ENCODE measurements at places on chromosomes 4 and X.

DNA sequence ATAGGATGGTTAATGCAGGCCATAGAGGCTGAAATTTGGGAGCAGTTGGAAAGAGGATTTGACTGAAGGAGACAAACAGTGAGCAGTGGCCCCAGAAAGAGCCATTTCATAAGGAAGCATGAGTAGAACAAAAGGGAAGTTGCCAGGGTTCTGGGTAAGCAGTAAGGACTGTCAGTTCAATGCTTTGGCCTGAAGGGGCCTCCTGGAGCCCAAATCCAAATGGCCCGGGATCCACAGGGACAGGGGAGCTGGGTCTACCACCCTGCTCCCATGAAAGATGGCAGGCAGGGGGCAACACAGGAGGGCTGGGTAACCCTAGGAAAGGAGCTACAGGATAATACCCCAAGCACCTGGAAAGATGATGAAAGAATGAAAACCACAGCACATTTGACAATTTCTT, 4.1 kb upstream of the INTS6L start:
- DNase-seq: no peak

GRCh38 chr4:146105464-146105863, 70.1 kb upstream of the LSM6 start:
- DNase-seq: no peak

GRCh38 chr4:74858921-74859562, 64.7 kb upstream of the BTC start:
- DNase-seq: no peak

- no peak for DNase-seq
Observed at GRCh38 chrX:2652106-2652505, 39.0 kb upstream of the CD99 start.

GRCh38 chrX:1205681-1206611, 6.5 kb downstream of the CRLF2 start:
- DNase-seq: no peak

DNA sequence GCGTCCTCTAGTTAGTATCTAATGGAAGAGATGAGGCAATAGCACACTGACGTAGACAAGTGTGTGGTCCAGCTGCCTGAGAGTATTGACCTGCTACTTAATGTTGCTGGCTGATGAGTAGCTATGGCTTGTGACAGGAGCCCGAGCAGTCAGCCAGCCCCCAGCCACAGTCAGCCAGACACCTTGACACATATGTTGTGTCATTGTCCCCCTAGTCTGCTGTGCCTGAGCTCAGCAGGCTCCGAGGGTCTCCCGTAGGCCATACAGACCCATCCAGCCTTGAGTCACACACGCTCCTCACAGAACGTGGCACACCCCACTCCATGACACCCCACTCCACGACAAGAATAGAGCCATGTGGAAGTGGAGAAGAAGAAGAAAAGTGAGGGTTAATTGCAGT, 362.1 kb downstream of the UNC5C start:
- DNase-seq: no peak

- DNase-seq: no peak
Observed at GRCh38 chr4:158169931-158170690, 2.7 kb downstream of the GASK1B start.

GRCh38 chr4:36640876-36641275, 359.5 kb downstream of the DTHD1 start:
- no peak for DNase-seq

DNA sequence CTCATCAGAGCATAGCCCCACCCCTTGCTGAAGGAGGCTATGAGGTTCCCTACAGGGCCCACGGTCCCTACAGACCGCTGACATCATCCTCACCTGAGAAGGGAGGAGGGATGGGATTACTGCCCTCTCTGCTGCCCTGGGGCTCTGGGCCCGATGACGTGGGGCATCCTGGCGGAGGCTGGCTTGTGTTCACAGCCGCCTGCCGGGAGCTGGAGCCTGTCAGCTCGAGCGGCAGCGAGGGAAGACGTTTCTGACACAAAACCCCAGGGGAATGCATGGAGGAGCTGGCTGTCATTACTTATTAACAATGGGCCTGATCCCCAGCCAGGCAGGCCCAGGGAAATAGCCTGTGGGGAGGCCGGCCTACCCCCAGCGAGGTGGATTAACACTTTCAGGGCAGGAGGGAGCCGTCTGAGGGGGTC, 106.6 kb upstream of the ATP6AP2 start:
- no peak for DNase-seq

DNA sequence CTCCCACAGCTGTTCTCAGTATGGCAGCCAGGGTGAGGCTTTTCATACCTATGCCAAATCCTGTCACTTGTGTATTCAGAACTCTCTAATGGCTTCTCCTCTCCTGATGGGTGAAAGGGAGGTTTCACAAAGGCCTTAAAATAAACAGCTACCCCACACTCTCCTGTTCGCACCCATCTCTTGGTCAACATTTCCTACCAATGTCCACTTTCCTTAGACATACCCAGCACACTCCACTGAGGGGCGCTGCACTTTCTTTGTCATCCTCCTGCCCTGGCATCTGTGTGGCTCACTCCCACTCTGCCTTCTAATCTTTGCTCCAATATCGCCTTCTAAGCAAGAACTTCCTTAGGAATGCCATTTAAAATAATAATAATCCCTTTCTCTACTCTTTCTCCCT, 313.3 kb downstream of the PPP3CA start:
- DNase-seq: no peak

GRCh38 chrX:110755061-110755460, 40.6 kb downstream of the CHRDL1 start:
- DNase-seq: no peak

GRCh38 chrX:129235903-129236302, 287.4 kb downstream of the SMARCA1 start:
- DNase-seq: no peak

- DNase-seq: no peak
Observed at GRCh38 chr4:1084394-1084793, 29.0 kb downstream of the RNF212 start.

DNA sequence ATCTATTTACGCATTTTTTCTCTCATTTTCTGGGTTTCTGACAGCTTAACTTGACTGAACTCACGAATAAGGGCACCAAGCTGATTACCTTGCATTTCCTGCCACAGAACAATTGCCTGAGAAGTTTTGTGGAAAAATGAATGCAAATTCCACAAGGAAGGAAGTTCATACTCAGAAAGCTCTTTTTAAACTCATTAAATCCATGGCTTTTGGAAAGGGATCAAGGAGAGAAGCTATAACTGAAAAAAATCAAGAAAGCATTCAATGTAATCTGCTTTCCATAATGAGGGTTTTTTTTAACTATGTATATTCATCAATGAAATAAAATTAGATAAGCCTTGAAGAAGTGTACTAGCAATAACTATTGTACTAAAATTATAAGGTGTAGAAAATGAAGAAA, 252.5 kb downstream of the GPM6A start:
- no peak for DNase-seq

DNA sequence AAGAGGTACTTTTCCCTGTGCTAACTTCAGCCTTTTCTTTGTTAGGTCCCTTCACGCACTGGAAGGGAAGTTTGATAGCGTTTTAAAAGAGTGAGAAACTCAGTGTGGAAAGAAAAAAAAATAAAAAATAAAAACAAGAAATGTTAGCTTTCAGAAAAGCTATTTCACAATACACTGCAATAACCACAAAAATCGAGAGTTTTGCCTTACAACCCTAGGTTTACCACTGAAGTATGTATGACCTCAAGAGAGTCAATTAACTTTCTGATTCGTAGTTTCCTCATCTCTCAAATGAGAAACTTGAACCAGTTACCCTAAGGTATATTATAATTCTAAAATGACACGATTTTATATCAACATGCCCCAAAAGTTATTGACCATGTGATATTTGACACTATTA, 93.9 kb upstream of the JADE1 start:
- DNase-seq: no peak

DNA sequence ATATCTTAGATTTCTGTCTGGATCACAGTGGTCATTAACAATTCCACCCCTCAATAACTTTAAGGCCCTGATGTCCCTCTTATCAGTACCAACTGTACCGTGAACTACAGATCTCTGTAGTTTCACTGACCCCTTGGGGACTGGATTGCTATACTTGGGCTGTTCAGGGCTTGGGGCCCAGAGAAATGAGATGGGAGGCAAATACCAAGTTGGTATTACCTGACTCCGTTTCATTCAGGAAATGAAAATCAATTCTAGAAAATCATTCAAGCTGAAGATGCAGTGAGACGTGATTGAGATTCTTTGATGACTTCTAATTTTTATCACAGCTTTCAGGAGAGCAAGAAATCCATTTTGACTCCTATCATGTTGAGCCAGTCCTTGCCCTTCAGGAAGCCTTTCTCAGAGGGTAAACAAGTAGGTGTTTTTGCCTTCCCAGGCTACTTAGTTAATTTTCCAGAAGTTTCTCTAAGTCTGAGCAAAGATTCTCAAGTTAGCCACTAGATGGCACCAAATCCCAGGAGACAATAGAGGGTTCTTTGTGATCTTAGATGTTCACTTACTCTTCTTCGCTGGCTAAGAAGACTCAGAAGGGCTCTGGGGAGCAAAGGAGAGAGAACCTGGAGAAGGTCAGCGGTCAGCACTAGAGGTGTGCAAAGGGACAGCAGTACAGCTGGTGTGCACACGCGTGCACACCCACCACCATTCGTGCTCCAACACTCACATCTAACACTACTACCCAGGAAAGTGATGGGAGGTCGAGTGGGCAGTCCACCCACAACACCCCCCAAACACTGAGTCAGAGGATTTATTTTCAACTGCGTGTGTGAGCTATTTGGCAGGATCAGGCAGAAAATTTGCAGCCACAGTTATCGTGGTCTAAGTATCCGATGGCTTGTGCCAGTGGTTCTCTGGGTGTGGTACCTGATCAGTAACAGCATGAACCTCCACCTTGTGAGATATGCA, 7.4 kb downstream of the HNRNPH2 start:
- peak; percentile 3 for DNase-seq

GRCh38 chr4:80538276-80538926, 202.9 kb downstream of the CFAP299 start:
- no peak for DNase-seq

DNA sequence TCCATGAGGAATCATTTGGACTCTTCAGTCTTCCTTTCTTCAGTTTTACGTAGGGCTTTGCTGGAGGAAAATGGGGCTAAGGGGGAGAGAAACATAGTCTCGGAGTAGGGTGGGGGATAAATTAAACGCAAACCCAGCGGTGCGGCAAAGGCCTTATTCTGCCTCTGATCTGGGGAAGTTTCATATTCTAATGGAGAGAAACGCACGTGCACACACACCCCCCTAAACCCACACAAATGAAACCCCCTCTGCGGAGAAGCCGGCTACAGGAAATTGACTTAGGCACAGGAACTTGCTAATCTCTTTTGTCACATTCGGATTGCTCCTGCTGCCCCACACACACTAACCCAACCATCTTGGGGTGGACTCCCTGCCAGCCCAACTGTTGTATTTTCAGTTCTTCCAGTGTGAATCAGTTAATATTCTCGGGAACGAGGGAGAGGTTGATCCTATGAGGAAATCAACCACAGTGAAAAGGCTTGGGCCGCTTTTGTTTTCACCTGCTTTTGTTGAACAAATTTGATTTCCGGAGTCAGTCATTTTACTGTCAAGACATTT, at the start of gene RHOH:
Gene RHOH, plus strand, starts transcription at position 308 of the 558 bp plus-strand sequence. CDS start 46,356 bp downstream, outside the sequence.
- DNase-seq: no peak

GRCh38 chr4:101334963-101335572, 12.3 kb downstream of the PPP3CA start:
- no peak for DNase-seq

- DNase-seq: no peak
Observed at GRCh38 chr4:135434936-135435335, 1233.3 kb upstream of the PABPC4L start.

- no peak for DNase-seq
Observed at GRCh38 chrX:97060020-97060419, 176.3 kb downstream of the RPA4 start.

DNA sequence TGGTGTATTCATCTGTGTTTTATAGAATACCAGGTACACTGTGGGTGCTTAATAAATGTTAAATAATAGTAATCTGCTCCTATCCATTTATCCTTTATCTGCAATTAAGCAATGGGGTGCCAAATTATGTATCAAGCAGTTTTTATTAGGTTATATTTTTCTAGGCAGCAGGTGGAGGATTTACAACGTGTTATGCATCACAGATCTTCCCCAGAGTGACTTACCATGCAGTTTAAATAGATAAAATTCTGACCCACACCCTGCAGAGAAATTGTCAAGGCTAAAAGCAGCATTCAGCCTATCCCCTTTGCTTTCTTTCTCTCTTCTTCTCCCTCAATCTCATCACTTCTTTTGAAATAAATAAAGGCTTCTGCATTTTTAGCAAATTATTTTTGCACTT, 306.4 kb downstream of the CXXC4 start:
- no peak for DNase-seq

DNA sequence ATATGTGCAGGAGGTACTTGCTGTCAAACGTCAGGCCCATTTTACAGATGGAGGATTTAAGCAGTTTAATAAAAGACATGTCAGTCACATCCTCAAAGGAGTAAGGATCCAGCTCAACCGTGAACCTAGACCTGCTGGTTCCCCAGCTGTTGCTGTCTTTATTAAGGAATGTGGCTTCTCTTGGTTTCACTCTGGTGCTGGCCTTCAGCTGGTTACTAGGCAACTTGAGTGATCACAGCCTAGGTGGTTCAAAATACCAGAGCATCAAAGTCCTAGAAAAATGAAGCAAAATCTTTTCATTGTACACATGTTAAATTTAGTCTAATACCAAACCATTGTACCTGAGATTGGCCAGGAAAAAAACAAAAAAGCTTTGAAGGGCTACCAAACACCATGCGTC, 32.7 kb upstream of the GLRA2 start:
- no peak for DNase-seq

- no peak for DNase-seq
Observed at GRCh38 chr4:125703443-125703842, 388.7 kb downstream of the FAT4 start.

- no peak for DNase-seq
Observed at GRCh38 chr4:47213971-47214370, 182.6 kb downstream of the GABRB1 start.

- no peak for DNase-seq
Observed at GRCh38 chr4:124019749-124020549, 623.4 kb downstream of the SPRY1 start.

DNA sequence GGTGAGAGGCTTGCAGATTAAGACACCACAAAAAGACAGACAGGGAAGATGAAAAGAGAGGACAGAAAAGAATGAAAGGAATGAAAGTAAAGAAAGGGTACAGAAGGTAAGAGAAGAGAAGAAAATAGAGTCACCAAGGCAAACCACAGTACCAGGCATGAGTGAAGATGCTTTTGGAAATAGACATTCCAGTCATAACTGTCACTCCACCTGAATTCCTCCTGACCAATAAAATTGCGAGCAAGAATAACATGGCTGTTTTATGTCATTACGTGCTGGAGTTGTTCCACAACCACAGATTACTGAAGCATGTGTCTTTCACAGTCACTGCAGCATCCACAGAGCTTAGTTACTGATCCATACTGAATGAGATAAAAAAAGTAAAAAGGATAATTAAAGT, 864.9 kb upstream of the SLIT2 start:
- DNase-seq: no peak

GRCh38 chr4:5370286-5370685, 319.0 kb downstream of the STK32B start:
- DNase-seq: no peak

DNA sequence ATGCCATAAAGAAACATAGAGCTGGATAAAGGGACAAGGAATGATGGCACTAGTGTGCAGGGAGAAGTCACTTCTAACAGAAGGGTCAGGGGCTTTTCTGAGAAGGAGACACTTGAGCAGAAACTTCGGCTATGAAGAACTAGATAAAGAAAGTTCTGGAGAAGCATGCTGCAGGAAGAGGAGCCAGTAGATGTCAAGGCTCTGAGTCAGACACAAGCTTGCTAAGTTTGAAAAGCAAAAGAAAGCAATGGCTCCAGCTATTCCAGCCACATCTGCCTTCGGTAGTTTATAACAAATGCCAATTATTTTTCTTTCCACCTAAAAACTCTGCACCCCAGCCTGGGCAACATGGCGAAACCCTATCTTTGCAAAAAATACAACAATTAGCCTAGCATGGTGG, 7.5 kb downstream of the NUDT6 start:
- no peak for DNase-seq
